Stimulated activated naive CD4-positive, alpha-beta T cell treated with Interleukin-2 at 50 U/mL for 16 hours (primary cell): ENCODE measurements at places on chromosomes 13 and 19.

DNA sequence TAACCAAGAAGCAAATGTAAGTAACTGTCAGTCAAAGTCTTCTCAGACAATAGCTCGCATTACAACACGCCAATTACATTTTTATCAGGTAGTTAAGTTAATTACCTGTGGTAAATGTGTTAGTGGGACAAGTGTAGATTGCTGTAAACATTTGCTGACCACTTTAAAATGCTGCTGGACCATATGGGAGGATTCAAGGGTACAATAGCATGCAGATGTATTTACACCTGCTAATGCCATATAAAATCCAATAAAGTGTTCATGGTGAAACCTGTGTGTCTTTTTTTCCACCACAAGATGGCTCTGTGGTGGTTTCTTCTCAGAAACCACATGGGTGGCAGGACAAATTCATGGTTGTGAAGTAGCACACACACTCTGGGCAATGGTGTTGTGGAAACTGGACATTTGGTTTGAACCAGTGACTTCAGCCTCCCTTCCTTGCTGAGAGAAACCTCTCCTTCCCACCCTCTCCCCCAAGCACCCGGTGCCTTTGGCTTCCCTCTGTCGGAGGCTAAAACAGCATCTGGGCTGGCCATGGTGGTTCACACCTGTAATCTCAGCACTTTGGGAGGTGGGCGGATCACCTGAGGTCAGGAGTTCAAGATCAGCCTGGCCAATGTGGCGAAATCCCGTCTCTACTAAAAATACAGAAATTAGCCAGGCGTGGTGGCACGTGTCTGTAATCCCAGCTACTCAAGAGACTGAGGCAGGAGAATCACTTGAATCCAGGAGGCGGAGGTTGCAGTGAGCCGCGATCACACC, 18.1 kb upstream of the GTF3A start:
- no peak for DNase-seq

DNA sequence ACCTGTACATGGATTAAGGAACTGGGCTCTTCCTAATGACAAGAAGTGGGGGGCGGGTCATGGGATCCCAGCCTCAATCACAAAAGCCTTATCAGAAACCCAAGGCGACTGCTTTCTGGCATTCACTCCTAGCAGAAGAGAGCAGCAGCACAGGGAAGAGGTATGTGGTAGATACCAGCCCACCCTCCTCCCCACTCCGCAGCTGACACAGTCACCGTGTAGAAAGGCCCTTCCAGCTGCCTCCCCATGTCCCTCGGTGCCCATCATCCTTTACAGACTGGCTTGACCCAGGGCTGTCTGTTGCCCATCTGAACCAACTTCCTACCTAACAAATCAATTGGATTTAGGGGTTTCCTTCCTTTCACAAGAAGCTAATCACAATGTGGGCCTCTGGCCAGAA, 3.1 kb upstream of the DHRS12 start:
- no peak for DNase-seq

- no peak for DNase-seq
Measured at GRCh38 chr13:37690361-37690760, 91.8 kb upstream of the POSTN start.

DNA sequence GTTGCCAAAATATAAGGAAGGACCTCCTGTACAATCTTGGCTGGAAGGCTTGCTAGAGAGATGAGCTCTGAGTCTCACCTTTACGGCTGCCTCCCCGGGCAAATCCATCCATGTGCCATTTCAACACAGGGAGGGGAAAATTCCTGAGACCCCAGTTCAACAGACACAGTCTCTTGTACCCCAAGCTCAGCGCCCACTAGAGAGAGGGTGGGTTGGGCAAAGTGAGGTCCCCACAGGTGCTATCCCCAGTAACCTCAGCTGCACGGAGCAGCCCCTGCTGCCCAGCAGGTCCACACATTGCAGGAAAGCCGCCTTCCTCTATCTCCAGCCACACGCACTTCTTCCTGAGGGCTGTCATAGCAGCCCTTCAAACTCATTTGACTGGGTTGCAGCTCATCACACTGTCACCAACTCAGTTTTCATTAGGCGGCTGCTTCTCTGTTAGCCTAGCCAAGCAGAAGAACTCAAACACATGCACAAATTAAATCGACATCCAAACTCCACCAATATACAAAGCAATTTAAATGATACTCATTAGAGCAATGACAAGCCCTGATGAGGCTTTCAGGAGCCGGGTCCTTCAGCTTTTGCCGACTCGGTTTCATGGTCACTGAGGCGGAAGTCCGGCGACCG, 80.4 kb downstream of the TSHZ3 start:
- DNase-seq, result no peak

GRCh38 chr13:112845511-112846144, 123.4 kb upstream of the MCF2L start:
- no peak for DNase-seq

DNA sequence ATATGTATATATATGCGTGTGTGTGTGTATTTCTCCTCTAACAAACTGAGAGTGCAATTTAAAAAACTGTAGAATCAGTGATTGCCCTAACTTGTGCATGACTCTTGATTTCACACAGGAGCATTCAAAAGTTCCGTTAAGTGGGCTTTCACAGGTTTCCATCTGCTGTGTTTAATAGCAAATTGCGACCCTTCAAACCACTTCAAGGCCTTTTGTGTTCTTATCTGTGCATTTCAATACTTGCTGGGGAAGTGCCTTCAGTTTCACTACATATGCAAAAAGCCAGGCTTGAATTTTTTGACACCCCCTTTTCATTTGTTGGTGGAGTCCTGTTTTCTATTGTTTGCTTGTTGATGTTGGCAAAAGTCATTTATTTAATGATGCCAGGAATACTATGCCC, 158.0 kb downstream of the TM9SF2 start:
- no peak for DNase-seq

- DNase-seq, result no peak
Measured at GRCh38 chr13:64154514-64154913, 2738.9 kb upstream of the PCDH20 start.

- DNase-seq, result no peak
Measured at GRCh38 chr19:10603873-10604459, 16.9 kb upstream of the AP1M2 start.

- DNase-seq, result no peak
Measured at GRCh38 chr13:71399631-71400215, 467.3 kb downstream of the DACH1 start.

GRCh38 chr19:30222992-30223865, 149.0 kb upstream of the ZNF536 start:
- no peak for DNase-seq

- no peak for DNase-seq
Measured at GRCh38 chr13:21661097-21661909, 9.6 kb upstream of the FGF9 start.

DNA sequence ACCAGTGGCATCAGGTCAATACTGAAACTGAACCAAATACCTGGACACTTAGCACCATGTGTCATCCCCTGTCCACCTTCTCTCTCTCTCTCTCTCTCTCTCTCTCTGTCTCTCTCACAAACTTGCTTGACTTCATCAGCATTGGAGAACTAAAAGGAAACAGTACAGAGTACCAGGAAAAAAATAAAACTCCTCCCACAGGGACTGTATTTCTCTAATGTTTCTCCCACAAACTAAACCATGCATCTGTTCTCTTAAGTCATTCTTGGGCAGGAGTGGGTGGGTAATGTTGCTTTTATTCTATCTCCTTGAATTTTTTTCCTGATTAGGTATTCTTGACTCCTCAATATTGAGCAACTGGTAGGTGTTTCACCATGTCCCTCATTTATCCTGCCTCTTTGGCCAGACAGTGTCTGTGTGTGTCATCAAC, 112.9 kb upstream of the CACNA1A start:
- no peak for DNase-seq

DNA sequence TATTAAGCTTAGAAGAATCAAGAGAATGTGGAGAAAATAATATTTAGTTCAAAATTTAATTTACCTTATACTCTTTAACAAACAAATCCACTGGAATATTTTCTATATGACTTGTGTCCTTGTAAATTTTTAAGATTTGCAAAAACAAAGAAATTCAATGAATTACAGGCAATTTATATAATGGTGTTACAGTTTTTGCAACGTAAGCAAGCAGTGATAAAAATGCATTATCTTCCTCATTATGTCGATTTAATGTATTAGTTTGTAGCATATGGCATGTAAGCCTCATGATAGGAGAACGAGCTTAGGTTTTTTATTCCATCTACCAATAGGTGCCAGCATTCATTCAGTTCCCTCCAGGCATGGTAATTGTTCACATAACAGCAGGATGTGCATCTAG, 100.0 kb upstream of the PCDH9 start:
- DNase-seq, result no peak

- DNase-seq, result no peak
Measured at GRCh38 chr19:2720777-2721569, at the start of gene DIRAS1. Gene DIRAS1 (minus strand): TSS chr19:2721372. CDS start chr19:2717806, 3,566 bp downstream.

GRCh38 chr19:7492142-7492541, 3.3 kb upstream of the PEX11G start:
- DNase-seq, result peak; percentile 48

GRCh38 chr19:10544242-10544752, 593 bp downstream of the ATG4D start:
- peak; percentile 15 for DNase-seq

DNA sequence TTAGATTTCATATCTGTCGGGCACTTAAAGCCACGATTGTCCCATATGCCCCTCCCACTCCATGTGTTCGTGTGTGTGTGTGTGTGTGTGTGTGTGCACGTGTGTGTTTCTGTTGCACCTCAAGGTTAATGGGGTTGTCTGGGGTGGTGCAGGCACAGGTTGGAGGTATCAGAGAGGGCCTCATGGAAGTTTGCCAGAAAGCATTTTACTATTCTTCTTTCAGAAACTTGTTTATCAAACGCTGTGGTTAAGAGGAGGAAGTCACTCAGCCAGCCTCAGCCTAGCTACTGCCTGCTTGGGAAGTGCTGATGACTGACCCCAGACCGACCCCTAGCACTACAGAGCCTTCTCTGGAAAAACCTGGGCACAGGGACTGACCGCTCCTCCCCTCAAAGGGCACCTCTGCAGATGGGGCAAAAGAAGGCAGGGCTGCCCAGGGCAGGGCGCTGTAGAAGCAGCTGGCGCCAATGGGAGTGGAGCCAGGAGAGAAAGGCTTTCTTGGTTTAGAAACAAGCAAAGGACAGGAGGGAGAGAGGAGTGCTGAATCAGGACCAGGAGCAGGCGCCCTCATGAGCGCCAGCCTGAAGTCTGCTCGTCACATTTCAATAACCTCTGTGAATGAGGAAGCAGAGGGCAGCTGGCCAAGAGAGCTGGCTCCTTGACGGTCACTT, 3.9 kb downstream of the SIAH3 start:
- no peak for DNase-seq

DNA sequence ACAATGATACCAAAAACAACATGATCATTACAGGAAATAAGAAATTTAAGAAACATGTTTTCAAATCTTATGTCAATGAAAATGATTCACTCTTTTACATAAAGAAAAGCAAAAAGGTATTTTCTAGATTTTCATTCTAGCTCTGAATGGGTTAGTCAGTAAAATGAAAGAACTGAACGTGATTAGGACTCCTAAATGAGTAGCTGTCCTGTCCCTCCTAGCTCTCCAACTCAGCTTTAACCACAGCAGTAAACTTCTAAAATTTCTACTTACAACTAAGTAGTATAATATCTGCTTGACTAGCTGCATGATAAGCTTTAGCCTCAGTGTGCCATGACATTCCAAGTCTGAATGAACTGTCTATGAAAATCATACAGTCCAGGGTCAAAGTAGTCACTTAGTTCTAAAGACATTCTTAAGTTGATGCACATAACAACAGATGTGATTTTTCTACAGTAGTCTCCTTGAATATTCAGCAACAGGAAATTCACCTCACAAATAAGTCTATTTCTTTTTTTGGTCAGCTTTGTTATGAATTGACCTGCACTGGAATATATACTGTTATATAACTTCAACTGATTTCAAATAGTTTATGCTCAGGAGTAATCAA, 136.4 kb downstream of the MYCBP2 start:
- no peak for DNase-seq

- DNase-seq, result peak; percentile 53
Measured at GRCh38 chr13:108176685-108177274, 38.6 kb downstream of the LIG4 start.

GRCh38 chr19:2796659-2797266, 11.5 kb downstream of the THOP1 start:
- DNase-seq, result no peak

- DNase-seq, result no peak
Measured at GRCh38 chr19:2528675-2529101, 52.8 kb downstream of the GADD45B start.

DNA sequence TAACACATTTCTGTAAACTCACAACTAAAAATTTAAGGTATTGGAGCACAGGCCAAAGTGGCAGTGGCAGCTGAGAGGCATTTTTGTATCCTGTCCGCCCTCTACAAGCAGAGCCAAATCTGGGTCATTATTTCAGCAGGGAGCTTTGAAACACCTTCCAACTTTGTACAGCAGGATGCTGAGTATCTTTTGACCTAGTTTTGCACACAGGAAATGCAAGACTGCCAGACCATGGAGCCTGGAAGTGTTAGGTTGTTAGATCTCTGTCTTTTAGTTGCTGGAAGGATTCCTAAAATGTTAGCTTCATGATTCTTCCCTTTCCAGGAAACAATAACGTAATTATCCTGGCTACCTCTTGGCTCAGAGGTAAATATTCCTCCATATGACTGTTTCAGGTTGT, 148.6 kb upstream of the ATXN8OS start:
- no peak for DNase-seq

DNA sequence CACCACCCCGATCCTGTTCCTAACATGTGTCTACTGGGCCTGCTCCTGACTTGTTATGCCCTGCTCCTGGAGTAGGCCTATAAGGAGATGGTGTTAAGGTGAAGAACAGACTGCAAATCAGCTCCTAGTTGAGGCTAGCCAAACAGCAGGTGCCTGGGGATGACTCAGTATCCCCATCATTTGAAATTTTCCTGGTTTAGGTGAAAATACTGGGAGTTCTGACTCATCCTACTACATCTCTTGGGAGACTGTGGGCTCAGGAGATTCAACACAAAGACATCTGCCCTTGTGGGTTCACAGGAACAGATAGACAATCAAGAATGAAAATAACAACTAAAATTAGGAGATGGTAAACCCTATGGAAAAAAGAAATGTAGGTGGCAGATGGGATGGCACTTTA, 41.2 kb downstream of the BRD4 start:
- no peak for DNase-seq

- DNase-seq, result no peak
Measured at GRCh38 chr13:95660981-95661581, 15.9 kb upstream of the DNAJC3 start.

DNA sequence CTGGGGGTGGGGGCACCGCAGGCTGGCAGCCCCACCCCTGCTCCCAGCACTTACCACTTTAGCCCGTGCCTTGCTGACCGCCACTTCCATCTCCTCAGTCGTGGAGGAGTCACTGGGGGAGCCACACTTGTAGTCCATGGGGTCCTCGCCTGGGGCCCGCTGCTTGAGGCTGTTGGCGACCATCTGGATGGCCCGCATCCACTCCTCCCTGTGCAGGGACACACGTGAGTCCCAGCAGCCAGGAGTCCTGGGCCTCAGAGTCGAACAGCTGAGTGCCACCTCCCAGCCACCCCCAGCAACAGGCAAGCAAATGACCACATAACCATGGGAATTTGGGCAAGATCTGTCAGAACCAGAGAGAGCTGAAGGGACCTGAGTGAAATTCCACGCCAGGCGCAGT, 16.0 kb upstream of the CCNP start:
- DNase-seq, result no peak
